Fibroblast of skin of left quadriceps (primary cell): ENCODE measurements at places on chromosomes 11 and 22.

DNA sequence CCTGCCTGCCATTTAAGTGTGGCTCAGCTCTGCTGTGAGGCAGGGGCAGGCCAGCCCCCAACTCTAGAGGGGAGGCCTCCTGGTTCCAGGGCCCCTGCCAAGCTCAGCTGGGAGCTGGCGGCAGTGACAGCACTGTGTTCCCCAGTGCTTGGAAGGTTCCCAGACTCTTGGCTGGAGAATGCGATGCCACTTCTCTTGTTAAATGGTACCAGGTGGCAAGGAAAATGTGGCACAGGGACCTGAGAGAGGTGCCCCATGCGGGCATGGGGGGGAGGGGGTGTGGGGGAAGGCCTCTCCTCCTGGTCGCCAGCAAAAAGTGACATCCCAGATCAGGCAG, 8.4 kb upstream of the TNFRSF13C start:
- no peak for DNase-seq

DNA sequence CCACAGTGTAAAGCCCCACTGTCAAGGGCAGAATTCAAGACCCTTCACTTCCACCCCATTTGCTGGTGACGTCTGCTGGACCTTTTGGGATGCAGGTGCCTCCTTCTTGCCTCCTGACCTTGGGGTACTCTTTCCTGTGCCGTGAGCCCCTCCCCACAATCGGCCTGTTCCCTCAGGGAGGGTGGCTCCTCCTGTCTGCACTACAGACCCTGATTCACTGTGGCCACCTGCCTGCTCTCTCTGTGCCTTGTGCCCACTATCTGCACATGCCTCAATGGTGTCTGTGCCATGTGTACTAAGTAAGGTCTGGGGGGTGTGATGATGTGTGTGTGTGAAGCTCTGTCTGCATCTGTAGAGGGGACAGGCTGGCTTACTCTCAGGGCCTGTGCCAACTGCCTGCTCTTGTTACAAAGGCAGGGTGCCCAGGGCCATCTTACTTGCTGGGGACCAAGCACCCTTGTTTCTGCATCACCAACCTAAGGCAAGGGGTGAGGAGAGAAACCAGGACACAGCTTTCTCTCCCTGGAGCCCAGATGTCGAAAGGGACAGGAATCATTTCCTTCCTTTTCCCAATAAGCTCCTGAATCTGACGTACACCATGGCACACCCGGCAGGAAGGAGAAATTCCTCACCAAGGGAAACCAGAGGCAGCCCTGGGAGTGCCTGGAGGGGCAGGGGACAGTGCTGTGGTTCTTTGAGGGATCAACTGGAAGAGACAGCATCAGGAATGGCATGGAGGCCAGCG, 3.7 kb downstream of the PPM1F start:
- DNase-seq, result no peak

DNA sequence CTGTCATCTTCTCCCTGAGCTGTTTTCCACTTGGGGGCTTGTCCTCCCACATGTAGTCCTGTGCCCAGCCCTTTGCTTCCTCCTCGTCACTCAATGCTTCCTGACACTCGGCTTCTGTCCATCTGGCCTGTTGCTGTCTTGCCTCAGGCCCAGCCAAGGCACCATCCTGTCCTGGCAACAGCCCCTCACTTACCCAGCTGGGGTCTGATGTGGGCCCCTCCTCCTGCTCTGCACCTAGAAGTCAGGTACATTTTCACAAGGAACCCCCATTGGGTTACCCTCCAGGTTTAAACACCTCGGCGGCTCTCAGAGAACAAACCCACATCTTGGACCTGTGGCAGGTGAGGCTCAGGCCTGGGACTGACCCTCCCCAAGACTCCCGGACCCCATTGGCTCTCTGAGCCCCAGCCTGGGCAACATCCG, 784.8 kb downstream of the TBC1D22A start:
- no peak for DNase-seq

DNA sequence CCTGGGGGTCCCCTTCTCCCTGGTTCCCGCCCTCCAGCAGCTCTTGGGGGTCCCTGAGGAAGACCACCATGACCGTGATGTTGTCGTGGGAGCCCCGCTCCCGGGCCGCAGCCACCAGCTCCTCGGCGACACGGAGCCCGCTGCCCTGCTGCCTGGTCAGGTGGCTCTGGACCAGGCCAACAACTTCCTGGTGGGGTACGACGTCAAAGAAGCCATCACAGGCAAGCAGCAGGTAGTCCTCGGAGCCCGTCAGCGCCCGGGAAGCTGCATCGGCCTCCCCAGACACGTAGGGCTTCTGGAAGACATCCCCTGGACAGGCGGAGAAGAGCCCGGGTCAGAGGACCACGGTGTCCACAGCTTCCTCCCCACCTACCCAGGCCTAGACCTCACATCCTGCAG, 29.5 kb downstream of the PPM1F start:
- DNase-seq, result no peak
